ENCODE measurements at places on chromosomes 2 and 18. TPM values are rescaled to one million over a fixed set of nuclear protein-coding genes. Genes with fewer than 3 reads are reported as not detected.

Gene NDC80
- total RNA-seq: 1.5 TPM

Gene CABYR
- total RNA-seq: 1.4 TPM

Gene RAB11FIP5
- total RNA-seq: 17.8 TPM

Gene SERTAD2
- total RNA-seq: 20.6 TPM

Gene GPAT2
- 3.3 TPM for total RNA-seq

Gene EFR3B
- 1.0 TPM for total RNA-seq

Gene CYP27A1
- 37.7 TPM for total RNA-seq

Gene ALLC
- not detected for total RNA-seq

Gene PROKR1
- not detected for total RNA-seq

DNA sequence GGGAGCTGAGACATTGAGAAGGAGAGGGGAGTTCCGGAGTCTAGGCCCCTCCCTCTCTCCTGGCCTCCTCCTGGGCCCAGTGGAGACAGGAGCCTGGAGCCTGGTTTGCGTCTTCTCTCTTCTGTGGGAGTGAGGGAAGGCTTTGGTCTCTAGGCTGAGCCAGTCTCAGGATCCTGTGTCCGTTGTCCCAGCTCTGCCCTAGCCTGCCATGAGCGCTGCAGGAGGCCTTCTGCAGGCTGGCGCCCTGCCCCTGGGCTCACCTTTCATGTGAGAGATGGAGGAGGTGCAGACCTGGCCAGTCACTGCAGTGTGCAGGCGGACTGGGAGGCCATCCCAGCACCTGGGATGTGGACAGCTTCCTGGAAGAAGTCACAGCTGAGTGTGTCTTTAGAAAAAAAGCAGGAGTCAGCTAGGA, 8.7 kb downstream of the IMPA2 start:
- DNase-seq: peak; percentile 71

DNA sequence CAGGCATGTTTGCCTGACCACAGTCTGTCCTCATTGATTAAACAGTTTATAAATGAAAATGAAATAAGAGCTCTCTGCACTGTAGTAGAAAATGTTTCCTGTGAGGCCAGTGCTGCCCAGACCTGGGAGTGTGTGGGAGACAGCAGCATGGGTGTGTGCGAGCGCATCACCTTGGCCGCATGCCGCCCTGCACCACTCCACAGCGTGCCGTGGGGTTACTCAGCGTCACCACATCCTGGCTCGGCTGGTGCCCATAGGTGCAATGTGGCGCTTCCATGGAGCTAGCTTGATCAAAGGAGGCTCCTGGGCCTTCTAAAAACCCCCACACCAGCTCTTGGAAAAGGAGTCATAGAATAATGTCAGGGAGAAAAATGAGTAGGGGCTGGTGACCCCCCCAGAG, 76.0 kb upstream of the EPC2 start:
- DNase-seq: no peak

DNA sequence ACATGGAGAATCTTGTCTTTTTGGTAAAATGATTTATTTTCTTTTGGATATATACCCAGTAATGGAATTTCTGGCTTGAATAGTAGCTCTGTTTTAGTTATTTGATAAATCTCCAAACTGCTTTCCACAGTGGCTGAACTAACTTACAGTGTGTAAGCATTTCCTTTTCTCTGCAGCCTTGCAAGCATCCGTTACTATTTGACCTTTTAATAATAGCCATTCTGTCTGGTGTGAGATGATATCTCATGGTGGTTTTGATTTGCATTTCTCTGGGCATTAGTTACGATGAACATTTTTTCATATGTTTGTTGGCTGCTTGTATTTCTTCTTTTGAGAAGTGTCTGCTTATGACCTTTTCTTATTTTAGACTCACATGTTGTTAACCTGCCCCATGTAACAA, 190.2 kb downstream of the GALR1 start:
- DNase-seq: no peak

GRCh38 chr18:57806201-57806977, 3.3 kb upstream of the ATP8B1 start:
- DNase-seq: no peak

- DNase-seq: no peak
These were observed 361 bp upstream of the HAT1 start for GRCh38 chr2:171921970-171922229.

DNA sequence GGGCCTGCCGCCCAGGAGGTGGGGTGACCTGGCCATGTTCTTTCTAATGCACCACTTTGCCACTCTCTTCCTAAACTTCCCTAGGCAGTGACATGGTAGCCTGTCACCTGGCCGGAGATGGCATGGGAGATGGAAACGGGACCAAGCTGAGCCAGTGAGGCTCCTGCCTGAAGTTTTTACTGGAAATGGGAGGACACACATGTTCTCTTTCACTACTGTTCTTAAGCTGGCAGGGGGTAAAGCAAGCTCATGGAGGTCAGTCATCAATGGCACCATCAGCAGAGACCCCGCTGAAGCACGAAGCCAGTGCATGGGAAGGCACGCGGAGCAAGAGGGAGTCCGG, 50.7 kb downstream of the ATIC start:
- no peak for DNase-seq

DNA sequence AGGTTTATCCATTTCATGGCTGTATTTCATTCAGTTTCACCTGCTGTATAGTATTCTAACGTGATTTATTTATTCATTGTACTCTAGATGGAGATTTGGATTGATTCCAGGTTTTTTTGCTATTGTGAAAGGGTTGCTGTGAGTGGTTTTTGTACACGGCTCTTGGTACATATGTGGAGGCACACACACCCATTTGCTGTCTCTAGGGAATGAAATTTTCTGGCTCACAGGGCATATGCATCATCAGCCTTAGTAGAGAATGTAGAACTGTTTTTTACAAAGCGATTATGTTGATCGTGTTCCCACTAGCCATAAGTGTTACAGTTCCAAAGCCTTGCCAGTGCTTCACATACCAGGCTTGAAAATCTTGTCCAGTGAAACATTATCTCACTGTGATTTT, 5.1 kb downstream of the SPTBN1 start:
- no peak for DNase-seq

DNA sequence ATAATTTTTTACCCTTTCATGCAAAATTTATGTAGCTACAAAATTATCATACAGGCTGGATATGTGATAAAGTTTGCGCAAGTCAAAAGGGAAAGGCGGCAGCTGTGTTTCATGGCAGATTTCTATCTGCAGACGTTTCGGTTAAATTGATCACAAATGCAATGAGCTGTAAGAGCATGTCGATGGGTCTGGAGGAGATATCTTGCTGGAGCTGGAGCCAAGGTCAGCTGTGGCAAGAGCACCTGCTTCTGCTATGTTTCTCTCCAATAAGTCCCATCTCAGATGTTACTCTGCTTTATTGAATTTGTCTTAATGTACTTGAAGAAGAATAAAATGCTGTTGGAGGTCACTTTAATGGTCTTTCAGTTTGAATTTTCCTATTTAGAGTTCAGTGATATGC, 749.7 kb downstream of the CNTNAP5 start:
- no peak for DNase-seq

DNA sequence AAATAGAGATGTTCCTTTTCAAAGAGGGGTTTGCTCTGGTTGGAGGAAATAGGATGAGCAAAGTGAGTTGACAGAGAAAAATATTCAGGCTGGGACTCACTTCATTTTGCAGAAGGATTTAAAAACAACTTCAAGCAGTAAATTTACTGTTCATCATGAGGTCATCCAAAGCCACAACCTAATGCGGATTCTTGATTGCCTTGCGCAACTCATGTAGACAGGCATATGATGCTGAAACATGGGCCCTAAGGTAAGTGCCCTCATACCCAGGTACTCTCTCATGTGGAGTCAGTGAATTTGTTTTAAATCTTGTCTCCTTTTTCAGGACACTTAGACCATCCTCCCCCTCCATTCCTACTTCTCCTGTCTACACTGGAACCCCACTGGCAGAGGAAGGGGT, 51.9 kb upstream of the LYPD1 start:
- DNase-seq: no peak

DNA sequence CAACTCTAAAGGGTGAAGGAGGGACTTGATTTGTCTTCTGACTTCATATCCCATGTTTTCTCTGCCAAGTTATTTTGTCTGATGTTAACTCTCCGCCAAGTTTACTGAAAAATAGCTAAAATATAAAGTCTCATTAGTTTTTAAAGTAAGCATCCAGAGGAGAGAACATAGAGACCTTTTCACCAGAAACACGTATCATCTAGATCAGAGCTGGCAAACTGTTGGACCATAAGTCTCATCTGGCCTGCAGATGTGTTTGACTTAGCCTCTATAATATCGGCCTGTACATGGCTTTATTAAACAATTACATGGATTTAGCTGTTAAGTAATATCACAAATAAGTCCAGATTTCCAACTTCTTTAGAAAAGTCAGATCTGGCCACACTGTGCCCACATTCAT, 182.6 kb downstream of the PLCL1 start:
- DNase-seq: no peak

DNA sequence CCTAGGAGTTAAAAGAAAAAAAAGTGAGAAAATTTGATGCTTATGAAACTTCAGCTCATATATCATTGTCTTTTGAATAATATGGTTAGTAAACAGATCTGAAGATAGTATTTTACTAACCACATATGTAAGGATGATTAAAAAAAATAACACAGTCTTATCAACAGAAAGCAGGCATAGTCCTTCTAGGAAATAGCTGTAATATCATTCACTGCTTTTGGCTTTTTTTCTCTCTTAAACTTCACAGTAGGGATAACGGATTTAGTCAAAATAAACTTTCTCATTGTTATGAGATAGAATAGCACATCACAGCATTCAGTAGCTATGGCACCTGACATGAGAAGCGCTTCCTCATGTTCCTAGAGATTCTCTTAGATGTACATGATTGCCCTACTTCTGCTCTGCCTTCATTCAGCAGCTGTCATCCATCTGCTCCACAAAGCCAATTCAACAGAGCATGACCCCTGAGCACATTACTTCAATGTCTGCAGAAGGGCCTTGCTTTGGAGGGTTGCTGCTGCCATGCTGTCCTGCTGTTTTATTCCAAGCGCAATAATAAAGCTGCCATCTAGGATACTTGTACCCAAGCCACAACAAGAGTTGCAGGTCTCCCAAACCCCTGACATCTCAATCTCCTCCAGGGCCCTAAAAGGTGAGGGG, 67.0 kb downstream of the TTC21B start:
- no peak for DNase-seq

- DNase-seq: no peak
These were observed 3.3 kb downstream of the HOXD3 start for GRCh38 chr2:176160251-176160985.

DNA sequence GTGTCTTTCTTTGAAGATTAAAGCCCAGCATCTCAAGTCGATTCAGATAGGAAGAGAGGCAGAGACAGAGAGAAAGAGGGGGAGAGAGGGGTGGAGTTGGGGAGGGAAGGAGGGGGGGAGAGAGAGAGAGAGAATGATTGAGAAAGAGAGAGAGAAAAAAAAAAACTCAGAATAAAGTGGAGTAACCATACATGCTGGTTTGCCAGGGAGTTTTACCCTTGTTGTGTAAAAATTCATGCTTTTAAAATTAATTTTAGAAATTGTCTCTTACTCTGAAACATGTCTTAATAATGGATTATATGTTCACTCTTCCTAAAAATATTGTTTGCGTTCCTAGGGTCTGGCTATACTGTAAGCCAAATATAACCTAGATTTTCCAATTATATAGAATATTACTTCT, 908.5 kb downstream of the DSC3 start:
- no peak for DNase-seq

DNA sequence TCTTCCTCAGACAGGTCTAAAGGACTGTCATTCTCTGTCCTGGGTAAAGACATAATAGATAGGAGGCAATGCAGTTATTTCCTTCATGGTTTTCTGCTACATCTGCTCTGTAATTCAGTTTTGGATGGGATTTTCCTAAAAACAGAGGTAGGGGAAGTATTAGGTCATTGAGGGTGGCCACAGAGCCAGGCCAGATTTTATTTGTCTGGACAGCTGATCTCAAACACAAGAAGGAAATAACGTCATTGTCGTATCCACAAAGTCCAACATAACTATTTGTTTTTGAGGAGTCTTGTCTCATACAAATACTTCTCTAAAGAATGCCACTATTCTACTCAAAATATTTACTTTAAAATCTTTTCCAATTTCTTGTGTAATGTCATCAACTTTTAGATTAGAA, 154.8 kb upstream of the MAP2 start:
- DNase-seq: no peak

GRCh38 chr2:154591294-154591820, 107.1 kb upstream of the KCNJ3 start:
- no peak for DNase-seq

DNA sequence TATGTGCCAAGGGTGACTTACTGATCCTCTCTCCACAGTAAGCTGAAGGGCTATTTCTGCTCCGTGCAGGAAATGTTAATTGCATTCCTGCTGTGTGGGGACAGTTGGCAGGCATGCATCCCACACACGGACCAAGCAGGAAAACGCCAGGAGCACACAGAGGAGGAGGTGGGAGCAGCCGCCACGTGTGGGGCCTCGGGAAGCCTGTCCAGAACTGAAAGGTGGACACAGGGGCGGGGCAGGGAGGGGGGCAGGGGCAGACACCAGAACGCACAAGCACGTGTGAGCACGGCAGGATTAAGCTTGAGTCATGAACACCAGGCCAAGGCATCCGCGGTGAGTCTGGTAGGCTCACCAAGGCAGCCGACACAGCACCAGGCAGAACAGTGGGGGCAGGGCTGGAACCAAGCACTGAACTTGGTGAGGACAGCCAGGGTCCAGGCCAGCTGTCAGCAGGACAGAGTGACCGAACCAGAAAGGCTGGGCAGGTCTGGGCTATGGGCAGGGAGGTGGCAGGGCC, 177.1 kb downstream of the EIPR1 start:
- no peak for DNase-seq

- no peak for DNase-seq
These were observed 37.9 kb downstream of the GDF7 start for GRCh38 chr2:20704886-20705285.

- no peak for DNase-seq
These were observed 153.7 kb upstream of the SERTAD2 start for GRCh38 chr2:64807417-64807816.

GRCh38 chr2:199762963-199763362, 88.0 kb downstream of the FTCDNL1 start:
- no peak for DNase-seq

DNA sequence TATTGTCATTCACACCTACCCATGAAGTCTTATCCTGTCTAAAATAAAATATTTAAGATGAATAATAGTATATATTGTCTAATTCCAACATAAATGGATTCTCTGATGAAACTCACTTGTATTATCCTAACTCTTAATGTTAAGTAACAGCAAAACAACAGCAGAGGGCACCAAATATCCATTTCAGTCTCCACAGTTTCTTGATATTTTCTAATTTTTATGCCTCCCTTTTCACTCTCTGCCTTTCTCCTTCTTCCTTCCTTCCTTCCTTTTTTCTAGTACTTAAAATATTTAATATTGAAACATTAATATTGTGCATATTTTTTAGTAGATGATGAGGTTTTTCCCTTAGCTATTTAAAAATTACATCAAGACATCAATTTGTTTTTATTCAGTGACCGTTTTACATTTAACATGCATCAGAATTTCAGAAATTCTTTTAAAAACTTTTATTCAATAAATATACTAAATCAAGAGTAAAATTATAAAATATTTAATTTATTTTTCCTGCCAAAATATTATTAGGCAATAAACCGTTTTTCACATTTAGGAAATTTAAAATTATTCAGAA, 97.6 kb downstream of the WDR7 start:
- DNase-seq: peak; percentile 16
